Naive thymus-derived CD8-positive, alpha-beta T cell (primary cell): ENCODE measurements at places on chromosomes 3 and 15. TPM values are rescaled to one million over a fixed set of nuclear protein-coding genes. Genes with fewer than 3 reads are reported as not detected.

DNA sequence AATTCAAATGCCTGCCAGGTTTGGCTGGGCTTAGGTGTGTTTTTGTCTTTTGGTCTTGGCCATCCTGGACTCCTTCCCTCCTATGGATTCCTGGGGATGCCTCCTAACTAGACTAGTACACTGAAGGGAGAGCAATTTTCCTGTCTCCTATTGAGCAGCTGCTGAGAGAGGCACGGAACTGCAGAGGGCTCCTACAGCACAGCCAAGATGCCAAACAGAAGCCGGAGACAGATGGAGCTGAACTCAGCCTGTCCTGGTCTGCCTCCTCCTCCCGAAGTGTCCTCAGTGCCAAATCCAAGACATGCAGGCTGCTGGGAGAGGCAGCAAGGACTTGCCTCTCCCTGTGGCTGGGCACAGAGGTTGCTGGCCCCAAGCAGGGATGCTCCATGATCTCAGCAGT is 256.6 kb upstream of the PROK2 start:
- H3K36me3 ChIP-seq = peaks cover 4% of the 10 kb centered on the region
- peaks cover 44% of the 10 kb centered on the region for H3K27me3 ChIP-seq
- no peak overlapping the region for H3K27ac ChIP-seq
- DNase-seq = no peak
- no peak overlapping the region for H3K4me3 ChIP-seq

DNA sequence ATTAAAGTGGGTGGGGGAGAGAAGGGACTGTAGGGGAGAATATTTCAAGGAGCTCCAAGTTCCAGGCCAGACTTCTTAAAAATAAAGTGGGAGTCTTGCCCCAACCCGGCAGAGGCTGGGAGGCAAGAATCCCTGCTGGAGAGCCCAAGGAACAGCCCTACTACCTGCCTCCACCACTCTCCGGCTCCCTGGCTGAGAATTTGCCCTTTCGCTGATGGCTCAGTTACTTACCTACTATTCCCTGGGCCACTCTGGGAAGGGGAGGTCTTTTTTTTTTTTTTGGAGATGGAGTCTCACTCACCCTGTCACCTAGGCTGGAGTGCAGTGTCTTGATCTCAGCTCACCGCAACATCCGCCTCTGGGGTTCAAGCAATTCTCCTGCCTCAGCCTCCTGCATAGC is 15.5 kb downstream of the MYL3 start:
- H3K36me3 ChIP-seq = no peaks in the 10 kb centered on the region
- no peak for DNase-seq
- no peaks in the 10 kb centered on the region for H3K27me3 ChIP-seq
- peak overlapping the region; percentile 48 for H3K27ac ChIP-seq
- no peak overlapping the region for H3K4me3 ChIP-seq

- H3K27me3 ChIP-seq = no peaks in the 10 kb centered on the region
- DNase-seq = no peak
- H3K27ac ChIP-seq = peak overlapping the region; percentile 48
- no peak overlapping the region for H3K4me3 ChIP-seq
These were observed 26.6 kb downstream of the SEMA7A start for GRCh38 chr15:74406992-74407705.

DNA sequence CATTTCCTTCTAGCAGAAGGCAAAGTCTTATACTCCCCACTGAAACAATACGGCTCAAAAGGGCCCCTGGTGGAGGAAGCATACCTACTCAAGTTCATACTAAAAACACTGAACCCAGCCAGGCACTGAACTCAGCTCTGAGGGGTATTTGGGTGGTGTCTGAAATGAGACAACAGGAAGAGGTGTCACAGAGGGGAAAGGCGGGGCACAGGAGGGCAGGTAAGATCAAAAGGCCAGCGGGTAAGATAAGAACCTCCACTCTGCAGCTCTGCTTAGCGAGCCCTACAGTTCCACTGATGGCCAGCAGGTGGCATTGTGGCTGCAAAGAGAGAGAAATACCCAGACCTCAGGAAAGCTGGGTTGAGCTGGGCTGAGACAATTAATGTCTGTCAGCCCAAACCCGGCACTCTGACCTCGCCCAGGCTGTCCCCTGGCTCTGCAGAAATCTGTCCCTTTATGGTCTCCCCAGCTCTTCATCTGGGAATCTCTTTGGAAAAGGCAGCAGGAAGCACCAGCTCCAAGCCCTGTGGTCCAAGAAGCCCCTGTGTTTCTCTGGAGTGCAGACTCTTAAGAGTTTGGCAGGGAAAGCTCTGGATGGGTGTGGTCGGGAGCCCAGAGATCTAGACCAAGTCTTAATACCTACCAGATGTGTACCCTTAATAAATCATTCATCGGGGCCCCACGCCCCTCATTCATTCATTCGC is 8.4 kb downstream of the MFGE8 start:
- H3K4me1 ChIP-seq = peaks cover 41% of the 10 kb centered on the region
- peak overlapping the region; percentile 62 for H3K4me3 ChIP-seq
- peak; percentile 92 for DNase-seq

GRCh38 chr15:36495456-36495991 is 83.9 kb upstream of the CDIN1 start:
- H3K4me3 ChIP-seq = no peak overlapping the region
- no peak for DNase-seq
- H3K27ac ChIP-seq = no peak overlapping the region

DNA sequence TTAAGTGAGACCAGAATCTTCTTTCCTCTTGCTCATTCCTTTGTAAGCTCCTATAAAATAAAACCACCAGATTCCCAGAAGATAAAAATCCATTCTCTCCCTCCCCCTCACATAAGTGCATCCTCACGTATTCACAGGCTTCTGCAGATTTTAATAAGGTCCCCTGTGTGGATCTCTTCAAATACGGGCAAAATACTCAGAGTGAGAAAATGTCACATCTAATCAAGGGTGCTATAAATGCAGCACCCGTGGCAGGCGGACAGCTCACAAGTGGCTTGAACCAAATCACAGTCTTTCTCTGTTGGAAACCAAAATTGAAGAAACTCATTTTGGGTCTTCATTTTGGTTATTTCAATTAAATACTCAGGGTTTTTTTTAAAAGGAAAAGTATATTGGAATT is 212.9 kb upstream of the CMC1 start:
- no peaks in the 10 kb centered on the region for H3K27me3 ChIP-seq
- peaks cover 36% of the 10 kb centered on the region for H3K36me3 ChIP-seq
- peaks cover 3% of the 10 kb centered on the region for H3K4me1 ChIP-seq
- no peak overlapping the region for H3K27ac ChIP-seq

- no peak for DNase-seq
- no peak overlapping the region for H3K27ac ChIP-seq
- peaks cover 17% of the 10 kb centered on the region for H3K27me3 ChIP-seq
- H3K36me3 ChIP-seq = no peaks in the 10 kb centered on the region
These were observed 20.5 kb downstream of the TRH start for GRCh38 chr3:129994883-129995559.

DNA sequence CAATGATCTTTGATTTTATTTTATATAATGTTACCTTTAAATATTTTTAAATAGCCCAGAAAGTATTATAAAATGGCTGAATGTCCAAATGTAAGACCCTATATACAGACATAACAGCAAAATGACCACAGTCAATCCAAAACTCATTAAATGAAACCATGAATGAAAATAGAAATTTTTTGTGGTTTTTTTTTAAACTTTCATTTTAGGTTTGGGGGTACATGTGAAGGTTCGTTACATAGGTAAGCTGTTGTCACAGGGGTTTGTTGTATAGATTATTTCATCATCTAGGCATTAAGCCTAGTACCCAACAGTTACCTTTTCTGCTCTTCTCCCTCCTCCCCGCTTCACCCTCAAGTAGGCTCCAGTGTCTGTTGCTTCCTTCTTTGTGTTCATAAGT is 108.8 kb downstream of the FAIM start:
- H3K36me3 ChIP-seq = peaks cover 36% of the 10 kb centered on the region
- H3K27ac ChIP-seq = no peak overlapping the region
- H3K4me1 ChIP-seq = no peaks in the 10 kb centered on the region

DNA sequence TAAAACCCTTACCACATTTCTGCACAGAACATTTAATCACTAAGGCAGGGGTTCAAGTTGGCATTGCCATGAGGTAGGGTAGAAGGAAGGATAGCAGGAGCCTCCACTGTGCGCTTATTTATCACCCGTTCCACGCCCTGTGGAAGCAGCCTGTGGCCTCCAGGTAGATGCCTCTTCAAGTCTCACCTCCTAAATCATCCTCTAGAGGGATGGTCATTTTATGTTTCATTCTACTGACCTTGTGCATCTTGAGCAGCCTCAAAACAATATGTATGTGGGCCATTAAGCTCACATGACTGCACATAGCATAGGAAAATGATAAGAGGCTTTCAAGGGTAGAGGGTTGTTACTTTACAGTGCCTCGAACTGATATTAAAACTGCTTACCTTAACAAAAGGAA is 546.2 kb downstream of the GRM7 start:
- no peaks in the 10 kb centered on the region for H3K4me1 ChIP-seq
- no peak overlapping the region for H3K27ac ChIP-seq
- no peak overlapping the region for H3K4me3 ChIP-seq
- no peak for DNase-seq

GRCh38 chr3:39196671-39197356 is 4.4 kb upstream of the XIRP1 start:
- no peak overlapping the region for H3K27ac ChIP-seq
- no peaks in the 10 kb centered on the region for H3K36me3 ChIP-seq
- no peak for DNase-seq
- no peak overlapping the region for H3K4me3 ChIP-seq
- H3K27me3 ChIP-seq = peaks cover 3% of the 10 kb centered on the region

- peaks cover 94% of the 10 kb centered on the region for H3K4me1 ChIP-seq
- no peaks in the 10 kb centered on the region for H3K36me3 ChIP-seq
- H3K27ac ChIP-seq = peak overlapping the region; percentile 95
- no peak for DNase-seq
- H3K4me3 ChIP-seq = peak overlapping the region; percentile 78
These were observed 16.3 kb downstream of the ISG20 start for GRCh38 chr15:88655103-88655553.

- DNase-seq = no peak
- H3K4me3 ChIP-seq = no peak overlapping the region
- H3K36me3 ChIP-seq = no peaks in the 10 kb centered on the region
- H3K4me1 ChIP-seq = no peaks in the 10 kb centered on the region
- no peaks in the 10 kb centered on the region for H3K27me3 ChIP-seq
These were observed 30.4 kb downstream of the NFKBIZ start for GRCh38 chr3:101879623-101880284.

DNA sequence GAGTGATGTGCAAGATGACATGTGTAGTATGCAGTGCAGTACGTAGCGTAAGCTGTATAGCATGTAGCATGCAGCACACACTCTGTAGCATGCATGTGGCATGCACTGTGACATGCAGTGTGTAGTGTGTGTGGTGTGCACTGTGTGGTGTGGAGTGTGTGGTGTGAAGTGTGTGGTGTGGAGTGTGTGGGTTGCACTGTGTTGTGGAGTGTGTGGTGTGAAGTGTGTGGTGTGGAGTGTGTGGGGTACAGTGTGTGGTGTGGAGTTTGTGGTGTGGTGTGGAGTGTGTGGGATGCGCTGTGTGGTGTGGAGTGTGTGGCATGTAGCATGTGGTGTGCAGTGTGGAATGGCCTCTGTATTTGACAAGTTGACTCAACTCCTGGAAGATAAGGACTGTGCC is 39.2 kb downstream of the ROPN1B start:
- DNase-seq = no peak
- H3K4me1 ChIP-seq = no peaks in the 10 kb centered on the region
- H3K36me3 ChIP-seq = peaks cover 33% of the 10 kb centered on the region
- H3K27me3 ChIP-seq = no peaks in the 10 kb centered on the region
- H3K4me3 ChIP-seq = no peak overlapping the region

DNA sequence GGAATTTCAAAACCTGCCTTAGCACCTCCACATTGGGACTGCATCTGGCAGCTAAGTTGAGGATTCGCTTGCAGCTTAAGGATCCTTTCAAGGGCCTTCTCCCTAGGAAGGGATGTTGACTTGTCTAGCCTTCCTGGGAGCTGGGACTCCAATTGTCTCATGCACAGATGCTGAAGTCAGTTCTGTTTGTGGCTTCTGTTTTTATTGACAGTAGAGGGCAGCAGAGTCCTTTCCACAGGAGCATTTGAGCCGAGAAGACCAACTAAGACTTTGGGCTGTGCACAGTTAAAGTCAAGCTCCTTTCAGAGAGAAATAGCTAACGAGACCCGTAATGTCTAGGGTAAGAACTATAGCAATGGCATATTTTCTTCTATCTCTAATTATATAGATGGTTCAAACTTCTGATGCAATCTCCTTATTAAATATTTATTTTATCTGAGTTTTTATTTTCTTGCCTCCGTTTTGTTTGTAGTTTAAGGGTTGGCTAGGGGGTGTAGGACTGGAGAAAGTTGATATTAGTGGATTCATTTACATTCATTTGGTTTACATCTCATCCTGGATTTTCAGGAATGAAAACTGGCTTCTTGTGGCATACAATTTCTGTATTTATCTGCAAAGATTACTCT is 59.7 kb upstream of the KBTBD8 start:
- H3K4me3 ChIP-seq = no peak overlapping the region
- H3K27ac ChIP-seq = no peak overlapping the region
- H3K4me1 ChIP-seq = no peaks in the 10 kb centered on the region
- H3K27me3 ChIP-seq = peaks cover 21% of the 10 kb centered on the region

DNA sequence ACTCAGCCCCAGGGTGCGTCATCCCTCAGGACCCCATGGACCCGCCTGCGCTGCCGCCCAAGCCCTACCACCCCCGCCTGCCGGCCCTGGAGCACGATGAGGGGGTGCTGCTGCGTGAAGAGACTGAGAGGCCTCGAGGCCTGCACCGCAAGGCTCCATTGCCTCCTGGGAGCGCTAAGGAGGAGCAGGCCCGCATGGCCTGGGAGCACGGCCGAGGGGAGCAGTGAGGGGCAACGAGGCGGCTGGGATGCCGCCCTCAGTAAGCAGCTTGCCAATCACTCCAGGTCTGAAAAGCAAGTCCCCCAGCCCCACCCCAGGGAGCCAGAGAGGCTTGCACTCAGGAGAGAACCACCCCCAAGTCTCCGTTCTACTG is 3.8 kb upstream of the MANF start:
- H3K27me3 ChIP-seq = no peaks in the 10 kb centered on the region
- H3K4me1 ChIP-seq = peaks cover 18% of the 10 kb centered on the region
- DNase-seq = no peak
- H3K36me3 ChIP-seq = no peaks in the 10 kb centered on the region
- H3K27ac ChIP-seq = no peak overlapping the region

The RETNLB gene
- polyA plus RNA-seq = not detected

The KBTBD13 gene
- polyA plus RNA-seq = not detected

The OR4M2 gene
- not detected for polyA plus RNA-seq

The EPHA6 gene
- polyA plus RNA-seq = not detected

The CCNB2 gene
- not detected for polyA plus RNA-seq

The CCDC13 gene
- not detected for polyA plus RNA-seq
